ENCODE measurements at places on chromosomes 6 and 20.

- no peak for DNase-seq
These were observed 11.9 kb downstream of the FAM184A start for GRCh38 chr6:119066517-119066916.

DNA sequence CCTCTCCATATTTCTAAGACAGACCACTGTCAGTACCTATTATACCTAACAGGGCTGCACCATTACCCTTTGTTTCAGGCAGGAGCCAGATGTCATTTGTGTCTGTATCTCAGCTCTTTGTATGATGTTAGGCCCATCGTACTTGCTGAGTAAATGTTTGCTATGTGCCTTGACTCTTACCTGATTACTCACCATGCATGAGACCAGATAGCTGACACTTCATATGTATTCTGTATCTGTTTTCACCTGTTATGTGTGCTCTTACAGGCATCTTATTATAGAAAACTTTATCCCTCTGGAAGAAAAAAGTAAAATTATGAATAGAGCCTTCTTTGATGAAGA is 31.7 kb upstream of the ASXL1 start:
- no peak for DNase-seq

DNA sequence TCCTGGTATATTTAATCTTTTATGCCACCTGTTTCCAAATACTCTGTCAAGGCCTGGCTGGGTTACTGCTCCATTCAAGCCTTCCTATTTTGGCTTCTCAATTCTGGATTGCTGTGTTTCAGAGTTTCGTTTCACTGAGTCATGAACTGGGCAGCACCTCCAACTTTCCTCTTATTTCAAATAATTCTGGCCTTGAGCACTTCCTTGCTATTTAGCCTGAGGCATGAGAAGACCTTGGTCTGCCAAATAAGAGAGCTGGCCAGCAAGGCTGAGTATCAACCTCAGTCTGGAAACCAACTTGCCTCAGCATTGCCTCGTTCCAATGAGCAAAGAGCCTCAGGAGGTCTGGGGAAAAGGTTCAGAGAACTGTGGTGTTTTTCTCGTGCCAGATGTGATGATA is 66.6 kb downstream of the TNFAIP3 start:
- DNase-seq: no peak

- DNase-seq: no peak
These were observed 116.0 kb downstream of the SYCP2 start for GRCh38 chr20:59817406-59817805.

- no peak for DNase-seq
These were observed 108.7 kb downstream of the FYN start for GRCh38 chr6:111764238-111765175.

GRCh38 chr6:3032986-3033385 is 33.3 kb downstream of the NQO2 start:
- DNase-seq: no peak
